ENCODE measurements at places on chromosomes 7 and 10.

DNA sequence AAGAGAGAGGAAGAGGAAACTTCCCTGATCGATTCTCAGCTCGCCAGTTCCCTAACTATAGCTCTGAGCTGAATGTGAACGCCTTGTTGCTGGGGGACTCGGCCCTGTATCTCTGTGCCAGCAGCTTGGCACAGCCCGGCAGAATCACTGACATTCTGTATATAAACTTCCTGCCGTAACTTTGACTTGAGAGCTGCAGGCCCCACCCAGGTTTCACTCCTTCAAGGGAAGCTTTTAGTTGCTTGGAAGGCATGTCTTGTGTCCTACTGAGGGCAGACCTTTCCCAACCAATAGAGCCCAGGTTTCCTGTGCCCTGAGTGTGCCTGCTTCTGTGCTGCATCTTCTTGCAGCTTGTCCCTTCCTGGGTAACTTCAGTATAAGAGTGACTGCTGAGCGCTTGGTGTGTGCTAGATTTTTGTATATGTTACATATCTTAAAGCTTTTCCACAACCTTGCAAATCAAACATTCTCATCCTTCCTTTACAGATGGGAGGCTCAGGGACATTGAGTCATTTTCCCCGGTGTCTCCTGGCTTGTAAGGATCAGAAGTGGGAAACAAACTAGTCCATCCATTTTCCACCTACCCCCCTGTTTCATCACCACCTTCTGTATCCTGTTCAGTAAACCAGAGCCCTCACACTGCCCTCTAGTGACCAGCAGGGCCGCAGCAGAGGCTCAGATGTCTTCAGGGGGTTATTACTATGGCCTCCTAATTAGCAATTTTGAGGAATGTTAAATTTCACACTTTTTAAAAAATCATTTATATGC lies 225.2 kb upstream of the PRSS58 start:
- no peak for DNase-seq

GRCh38 chr7:157168571-157168970 lies 29.8 kb downstream of the UBE3C start:
- no peak for DNase-seq

DNA sequence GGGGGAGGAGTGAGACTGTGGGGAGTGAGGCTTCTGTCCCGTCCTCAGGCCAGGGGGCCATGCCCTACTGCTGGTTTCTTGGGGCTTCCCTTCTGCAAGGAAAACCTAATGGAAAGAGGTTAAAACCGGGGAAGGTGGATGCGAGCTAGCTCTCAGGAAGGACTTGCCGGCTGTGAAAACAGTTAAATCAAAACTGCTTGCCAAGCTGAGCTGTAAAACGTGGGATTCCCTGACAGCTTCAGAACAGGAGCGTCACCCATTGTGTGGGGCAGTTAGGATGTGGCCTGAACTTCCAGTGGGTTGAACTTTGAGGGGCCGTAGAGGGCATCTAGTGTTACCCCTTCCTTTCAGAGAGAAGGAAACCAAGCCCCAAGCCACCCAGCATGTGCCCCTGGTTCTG lies 13.1 kb downstream of the TSPAN15 start:
- no peak for DNase-seq

DNA sequence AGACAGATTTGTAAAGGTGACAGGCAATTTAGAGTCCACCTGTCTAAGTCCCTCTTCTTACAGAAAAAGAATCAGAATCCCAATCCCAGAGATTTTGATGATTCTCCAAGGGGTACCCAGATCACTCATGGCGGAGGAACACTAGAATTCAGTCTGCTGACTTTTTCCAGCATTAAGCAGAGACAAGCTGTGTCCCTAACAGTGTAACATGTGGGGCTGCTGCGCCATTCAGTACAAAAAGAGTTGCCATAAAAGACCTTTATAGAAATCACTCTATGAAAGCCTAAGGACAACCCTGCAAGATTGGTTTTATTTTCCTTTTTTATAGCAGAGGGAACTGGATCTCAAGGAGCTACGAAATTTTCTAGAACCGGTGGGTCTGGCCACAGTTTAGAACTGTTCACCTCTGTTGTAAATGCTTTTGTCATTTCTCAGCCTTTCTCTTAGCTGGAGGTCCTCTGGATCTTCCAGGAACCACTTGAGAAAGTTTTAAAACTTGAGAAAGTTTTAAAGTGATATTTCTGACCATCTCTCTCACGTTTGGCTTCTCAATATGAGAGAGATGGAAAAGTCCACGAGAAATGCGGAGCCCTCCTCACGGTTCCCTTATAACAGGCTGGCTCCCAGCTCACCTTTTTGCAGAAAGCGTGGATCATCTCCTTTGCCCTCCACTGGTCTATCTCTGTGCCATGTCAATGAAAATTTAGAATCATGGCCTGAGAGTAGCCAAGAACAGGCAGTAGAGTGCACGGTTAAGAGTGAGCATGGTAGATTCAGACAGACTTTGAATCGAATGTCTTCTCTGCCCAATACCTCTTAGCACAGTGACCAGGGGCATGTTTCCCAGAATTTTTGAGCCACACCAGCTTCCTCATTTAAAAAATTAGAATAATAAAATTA lies 826 bp downstream of the GIMAP7 start:
- DNase-seq, result no peak

DNA sequence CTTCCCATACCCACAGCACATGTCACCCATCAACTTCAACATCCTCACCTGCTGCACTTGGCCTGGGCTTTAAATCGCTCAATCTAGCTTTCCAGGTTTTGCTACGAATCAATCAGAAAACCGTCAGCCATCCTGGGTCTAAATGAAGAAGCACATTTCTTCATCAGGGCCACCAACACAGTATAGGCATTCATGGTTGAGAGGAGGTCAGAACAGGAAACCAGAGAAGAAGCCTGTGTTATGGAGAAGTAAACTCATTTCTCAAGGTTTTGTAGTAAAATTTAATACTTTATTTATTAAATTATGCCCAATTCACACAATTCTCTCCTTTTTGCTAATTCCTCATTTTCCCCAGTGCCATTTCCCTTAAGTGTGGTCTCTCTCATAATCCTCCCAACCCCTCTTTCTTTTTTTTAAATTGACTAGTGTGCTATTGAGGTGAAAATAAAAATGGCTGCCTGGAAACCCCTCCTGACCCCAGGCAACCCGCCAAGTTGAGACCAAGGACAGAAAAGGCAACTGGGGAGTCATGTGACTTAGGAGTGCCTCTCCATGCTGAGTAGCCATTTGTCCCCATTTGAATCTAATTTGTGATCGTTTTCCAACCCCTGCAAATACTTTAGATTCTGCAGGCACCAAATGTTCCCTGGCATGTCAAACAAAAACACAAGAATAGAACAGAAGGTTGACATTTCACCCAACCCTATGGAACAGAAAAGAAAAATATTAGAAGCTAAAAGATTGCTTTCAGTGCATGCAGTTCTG lies 181.1 kb upstream of the NAMPT start:
- DNase-seq, result no peak

GRCh38 chr7:110386913-110387312 lies 704.0 kb upstream of the LRRN3 start:
- DNase-seq, result no peak

GRCh38 chr10:86100581-86101061 lies 266.0 kb downstream of the GRID1 start:
- no peak for DNase-seq

- DNase-seq, result no peak
Measured at GRCh38 chr7:41588341-41588740, 114.5 kb downstream of the INHBA start.

- no peak for DNase-seq
Measured at GRCh38 chr7:142597547-142597946, 151.7 kb upstream of the PRSS1 start.

- DNase-seq, result no peak
Measured at GRCh38 chr7:137195996-137196395, 147.5 kb downstream of the PTN start.

- DNase-seq, result no peak
Measured at GRCh38 chr7:57482-58255, 134.7 kb upstream of the FAM20C start.

DNA sequence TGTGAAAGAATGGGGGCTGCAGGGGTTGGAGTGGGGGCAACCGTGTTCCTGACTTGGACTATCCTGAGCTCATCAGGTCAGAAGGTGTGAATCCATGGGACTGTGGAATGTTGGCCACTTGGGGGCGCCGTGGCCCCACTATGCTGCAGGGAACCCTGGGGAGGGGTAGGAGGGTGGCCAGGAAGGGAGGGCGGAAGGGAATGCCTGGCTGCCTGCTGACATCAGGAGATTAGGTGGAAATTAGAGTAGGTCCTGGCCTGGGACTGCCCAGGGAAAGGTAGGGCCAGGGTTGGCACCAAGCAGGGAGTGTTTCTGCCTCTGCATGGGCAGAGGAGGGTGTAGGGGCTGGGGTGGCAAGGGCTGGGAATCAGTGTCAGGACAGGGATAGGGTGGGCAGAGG lies 65.8 kb upstream of the PRSS58 start:
- DNase-seq, result no peak

DNA sequence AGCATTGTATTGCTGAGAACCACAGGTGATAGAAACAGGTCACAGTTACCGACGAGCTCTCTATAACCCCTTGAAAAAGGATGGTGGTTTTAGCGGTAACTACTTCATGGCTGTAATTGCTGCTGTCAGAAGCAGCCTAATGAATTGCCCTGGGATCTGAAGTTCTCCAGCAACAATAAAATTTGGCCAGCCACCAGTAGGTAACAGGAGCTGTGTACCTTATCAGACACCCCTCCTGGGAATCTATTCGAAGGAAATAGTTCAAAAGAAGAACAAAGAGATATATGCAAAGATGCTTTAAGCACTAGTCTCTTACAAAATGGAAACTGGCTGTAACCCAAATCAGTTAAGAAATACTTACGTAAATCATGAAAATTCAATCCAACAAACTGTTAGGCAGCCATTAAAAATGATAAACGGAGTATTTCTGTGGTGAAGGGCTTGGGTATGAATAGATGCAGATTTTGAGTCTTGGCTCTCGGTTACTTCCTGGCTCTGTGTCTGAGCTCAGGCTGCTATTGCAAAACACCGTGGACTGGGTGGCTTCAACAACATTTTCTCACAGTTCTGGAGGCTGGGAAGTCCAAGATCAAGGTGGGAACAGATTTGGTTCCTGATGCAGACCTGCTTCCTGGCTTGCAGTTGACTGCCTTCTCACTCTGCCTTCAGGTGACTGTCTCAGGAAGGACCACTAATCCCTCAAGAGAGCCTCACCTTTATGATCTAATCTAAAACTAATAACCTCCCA lies 1.6 kb downstream of the MSRB2 start:
- peak; percentile 82 for DNase-seq

DNA sequence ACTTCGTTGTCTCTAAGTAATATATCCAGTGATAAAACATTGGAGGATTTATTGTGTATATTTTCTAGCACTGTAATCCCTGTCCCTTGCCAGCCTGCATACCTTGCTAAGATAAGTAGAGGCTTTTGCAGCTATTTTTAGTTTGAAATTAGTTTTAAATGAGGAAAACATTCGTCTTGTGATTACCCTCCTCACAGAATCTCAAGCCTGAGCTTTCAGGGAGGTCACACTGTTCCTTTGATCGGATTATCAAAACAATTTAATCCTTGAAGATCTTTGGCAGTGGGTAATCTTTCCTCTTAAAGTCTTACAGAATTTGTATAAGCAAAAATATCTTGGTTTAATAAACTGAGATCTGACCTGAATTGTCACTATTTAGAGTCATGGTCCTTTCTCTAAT lies 897.0 kb upstream of the CELF2 start:
- no peak for DNase-seq

- no peak for DNase-seq
Measured at GRCh38 chr7:44636041-44636584, 29.7 kb downstream of the OGDH start.
